ENCODE measurements at places on chromosomes 16 and 17.

GRCh38 chr16:880471-881171, 80.1 kb upstream of the GNG13 start:
- DNase-seq = no peak

DNA sequence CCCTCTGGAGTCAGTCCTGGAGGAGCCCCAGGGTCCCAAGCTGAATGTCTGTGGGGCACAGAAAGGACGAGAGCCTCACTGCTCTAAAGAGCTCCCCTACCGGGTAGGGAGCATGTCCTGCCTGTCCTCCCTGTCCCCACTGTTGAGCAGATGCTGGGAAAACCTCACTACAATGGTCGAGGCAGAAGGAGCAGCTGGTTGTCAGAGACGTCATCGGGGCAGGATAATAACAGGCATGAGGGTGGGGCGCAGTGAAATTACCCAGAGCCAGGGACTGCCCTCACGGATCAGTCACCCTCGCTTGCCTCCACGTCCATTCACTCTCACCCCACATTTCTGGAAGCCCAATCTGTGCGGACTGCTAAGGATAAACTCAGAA, 538 bp downstream of the TM4SF5 start:
- DNase-seq = no peak

DNA sequence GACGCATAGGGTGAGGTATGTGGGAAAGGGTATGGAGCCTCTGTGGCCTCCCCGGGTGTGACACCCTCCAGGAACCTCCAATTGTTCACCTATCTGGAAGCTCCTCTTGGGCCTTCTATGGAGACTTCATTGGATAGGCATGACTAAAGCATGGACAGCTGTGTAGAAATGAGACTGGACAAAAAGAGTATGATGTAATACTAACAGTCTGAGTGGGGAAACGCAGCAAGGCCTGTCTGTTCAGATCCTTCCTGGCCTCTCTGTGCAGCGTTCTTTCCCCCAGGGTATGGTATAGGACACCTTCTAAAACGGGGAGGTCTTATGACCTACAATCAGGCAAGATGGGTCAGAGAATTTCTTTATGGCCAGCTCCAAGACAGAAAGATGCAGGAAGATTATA, 30.7 kb upstream of the CCNF start:
- no peak for DNase-seq

DNA sequence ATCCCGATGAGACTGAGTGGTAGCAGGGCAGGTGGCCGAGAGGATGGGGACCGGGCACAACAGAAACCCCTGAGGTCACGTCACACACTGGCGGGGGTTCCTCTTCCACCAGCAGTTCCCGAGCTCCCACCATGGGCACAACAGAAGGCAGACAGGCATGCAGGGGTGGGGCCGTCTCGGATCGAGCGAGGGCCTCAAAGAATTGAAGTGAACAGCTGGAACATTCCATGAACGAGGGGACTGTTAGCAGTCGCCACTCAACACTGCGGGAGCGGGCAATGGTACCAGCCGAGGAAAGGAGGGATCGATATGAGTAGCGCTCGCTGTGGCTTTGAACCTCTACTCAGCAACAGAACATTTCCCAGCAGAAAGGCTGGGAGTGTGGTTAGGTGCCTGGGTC, 5.3 kb downstream of the CEP131 start:
- no peak for DNase-seq

DNA sequence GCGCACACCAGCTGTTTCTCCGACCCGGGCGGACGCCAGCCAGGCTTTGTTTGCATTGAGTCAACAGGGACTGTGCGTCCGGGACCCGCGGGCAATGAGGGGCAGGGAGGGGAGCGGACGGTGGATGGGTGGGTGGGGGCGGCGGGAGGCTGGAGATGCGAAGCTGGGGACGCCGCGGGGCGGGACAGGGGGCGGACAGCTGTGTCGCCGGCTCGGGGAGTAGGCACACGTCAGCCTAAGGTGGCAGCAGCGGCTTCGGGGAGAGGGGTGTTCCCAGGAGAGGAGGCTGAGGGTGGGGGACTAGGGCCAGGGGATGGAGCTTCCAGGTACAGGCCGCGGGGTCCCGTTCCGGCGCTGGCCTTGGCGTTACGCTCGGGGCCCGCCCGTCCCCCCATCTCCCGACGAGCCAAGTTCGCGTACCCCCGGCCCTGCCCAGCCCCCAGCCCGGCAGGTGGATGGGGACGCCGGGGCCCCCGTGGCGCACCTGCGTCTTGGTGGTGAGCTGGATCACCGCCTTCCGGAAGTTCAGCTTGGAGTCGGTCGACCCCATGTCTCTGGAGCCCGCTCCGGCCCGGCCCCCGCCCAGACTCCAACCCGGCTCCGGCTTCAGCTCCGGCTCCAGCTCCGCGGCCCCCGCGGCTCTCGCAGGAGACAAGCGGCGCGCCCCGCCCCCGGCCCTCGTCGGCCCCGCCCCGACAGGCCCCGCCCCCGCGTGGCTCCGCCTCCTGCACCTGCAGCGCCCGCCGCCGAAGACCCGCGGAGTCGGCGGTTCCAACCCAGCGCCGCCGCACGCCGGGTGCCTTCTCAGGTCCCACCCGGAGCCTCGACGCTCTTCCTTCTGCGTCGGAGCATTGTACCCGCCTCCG, at the start of gene HID1:
TSS of gene HID1 (minus strand) at position 653 of the 866 bp plus-strand sequence. CDS start at position 550, 103 bp downstream.
- no peak for DNase-seq

- DNase-seq = no peak
Observed at GRCh38 chr16:75570396-75571065, 4.4 kb downstream of the GABARAPL2 start.

DNA sequence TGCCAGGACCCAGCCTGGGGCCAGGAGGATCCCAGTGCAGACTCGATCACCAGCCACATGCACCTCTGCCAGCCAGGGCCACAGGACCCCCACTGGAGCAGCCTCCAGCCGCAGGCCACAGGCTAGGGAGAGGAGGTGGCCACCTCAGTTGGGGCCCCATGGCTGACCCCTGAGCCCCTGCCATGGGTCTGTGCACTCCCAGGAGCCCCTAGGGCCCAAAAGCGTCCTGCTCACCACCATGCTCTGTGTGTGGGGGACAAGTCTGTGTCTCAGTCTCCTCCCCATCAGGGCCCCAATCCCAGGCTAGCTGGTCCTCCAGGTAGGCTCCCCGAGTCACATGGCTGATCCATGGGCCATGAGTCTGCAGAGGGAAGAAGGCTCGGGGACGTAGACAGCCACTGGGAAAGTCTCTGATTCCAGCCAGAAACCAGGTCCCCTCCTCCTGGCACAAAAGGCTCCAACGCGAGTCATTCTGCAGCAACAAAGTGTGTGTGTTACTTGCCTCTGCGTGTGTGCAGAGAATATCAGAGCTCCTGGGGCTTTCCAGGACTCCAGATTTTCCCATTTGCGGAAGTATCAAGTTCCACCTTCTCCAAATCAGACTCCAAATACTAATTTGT, 6.1 kb upstream of the PRSS8 start:
- no peak for DNase-seq

- DNase-seq = no peak
Observed at GRCh38 chr17:78384479-78385175, 6.2 kb downstream of the PGS1 start.

- no peak for DNase-seq
Observed at GRCh38 chr17:78789149-78789662, 7.1 kb upstream of the CYTH1 start.

GRCh38 chr17:72862276-72862999, 230.1 kb downstream of the SLC39A11 start:
- no peak for DNase-seq

Measured in NCI-H2081 treated with DMSO at 0.1 percent for 48 hours (cell line).